ENCODE measurements at places on chromosomes 2 and 18. TPM values are rescaled to one million over a fixed set of nuclear protein-coding genes. Genes with fewer than 3 reads are reported as not detected.

DNA sequence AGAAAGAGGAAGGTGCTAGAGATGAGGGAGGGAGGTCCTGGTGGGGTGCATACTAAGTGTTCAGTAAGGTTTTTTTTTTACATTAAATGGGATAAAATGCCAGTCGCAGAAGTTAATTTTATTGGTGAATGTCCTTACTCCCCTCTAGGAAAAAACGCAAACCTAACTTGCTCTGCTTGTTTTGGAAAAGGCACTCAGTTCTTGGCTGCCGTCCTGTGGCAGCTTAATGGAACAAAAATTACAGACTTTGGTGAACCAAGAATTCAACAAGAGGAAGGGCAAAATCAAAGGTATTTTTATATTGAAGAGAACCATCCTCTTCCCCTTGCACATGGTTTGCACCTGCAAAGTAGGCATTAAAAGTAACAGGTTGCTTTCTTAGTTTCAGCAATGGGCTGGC lies 12.7 kb upstream of the IL18R1 start:
- no peak for DNase-seq

DNA sequence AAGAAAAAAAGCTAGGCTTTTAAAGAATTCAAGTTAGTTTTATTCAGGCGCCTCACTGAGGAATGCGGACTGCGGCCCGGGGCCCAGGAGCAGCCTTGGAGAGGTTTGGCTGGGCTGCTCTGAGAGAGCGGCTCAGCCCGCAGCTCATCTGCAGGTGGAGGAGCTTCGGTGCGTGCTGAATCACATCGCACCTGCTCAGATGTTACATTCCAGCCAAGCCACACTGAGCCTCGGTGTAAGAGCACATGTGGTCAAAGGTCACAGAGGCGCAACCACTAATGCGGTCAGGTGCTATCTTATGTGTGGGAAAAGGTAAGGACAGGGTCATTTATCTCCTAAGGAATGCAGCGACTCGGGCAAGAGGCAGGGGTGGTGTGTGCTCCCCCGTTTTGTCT lies 17.1 kb upstream of the CNDP1 start:
- no peak for DNase-seq

DNA sequence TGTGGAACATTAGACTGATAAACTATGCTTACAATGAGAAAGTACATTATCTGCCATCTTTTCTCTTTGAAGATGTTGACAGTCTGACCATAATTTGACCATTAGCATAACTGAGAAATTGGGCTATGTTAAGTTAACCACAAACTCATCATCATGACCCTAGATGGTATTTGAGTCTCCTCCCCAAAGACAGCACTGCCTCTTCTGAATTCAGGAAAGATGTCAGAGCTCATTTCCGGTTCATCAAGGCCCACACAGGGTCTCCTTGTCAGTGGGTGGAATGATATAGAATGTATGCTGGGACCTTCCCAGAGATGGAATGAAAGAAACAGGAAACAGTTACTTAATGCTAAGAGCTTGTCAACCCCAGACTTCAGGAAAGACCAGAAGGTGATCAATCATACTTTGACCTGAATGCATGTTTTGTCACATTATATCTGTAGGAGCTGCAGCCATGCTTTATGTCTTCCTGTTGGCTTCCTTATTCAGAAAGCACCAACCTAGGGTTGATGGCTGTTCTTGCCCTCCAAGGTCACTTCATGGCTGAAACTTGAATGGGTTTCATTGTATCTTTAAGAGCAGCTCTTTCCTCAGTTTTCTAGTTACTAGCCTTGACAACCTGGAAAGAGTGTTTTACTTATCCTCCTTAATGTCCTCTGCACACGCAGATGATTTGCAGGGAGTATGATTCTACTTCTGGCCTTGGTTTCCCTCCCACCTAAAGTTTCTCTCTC lies 99.1 kb upstream of the NEUROD1 start:
- no peak for DNase-seq

- DNase-seq: no peak
These were observed 62.8 kb upstream of the DTNA start for GRCh38 chr18:34647251-34647650.

- DNase-seq: no peak
These were observed 738.2 kb downstream of the LRP1B start for GRCh38 chr2:141392517-141393213.

- no peak for DNase-seq
These were observed 74.3 kb upstream of the SLC1A4 start for GRCh38 chr2:64914735-64915509.

GRCh38 chr2:26647981-26648380 lies 6.8 kb upstream of the CIB4 start:
- DNase-seq: no peak

DNA sequence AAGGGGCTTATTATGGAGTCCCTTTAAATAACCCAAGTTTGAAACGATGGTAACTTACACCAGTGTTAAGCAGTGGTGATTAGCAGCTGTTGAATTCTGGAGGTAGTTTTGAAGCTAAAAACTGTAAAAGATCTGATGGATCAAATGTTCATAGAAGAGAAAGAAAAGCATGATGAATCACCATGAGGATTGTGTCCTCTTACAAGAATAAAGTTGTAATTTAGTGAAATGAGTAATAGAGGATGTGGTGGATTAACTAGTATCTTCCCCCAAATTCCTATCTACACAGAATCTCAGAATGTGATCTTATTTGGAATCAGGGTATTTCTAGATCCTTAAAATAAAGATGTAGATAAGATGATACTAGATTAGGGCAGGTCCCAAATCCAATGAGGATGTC lies 1138.2 kb upstream of the TMEFF2 start:
- no peak for DNase-seq

GRCh38 chr2:85659324-85659981 lies 8.5 kb downstream of the SFTPB start:
- DNase-seq: peak; percentile 79

DNA sequence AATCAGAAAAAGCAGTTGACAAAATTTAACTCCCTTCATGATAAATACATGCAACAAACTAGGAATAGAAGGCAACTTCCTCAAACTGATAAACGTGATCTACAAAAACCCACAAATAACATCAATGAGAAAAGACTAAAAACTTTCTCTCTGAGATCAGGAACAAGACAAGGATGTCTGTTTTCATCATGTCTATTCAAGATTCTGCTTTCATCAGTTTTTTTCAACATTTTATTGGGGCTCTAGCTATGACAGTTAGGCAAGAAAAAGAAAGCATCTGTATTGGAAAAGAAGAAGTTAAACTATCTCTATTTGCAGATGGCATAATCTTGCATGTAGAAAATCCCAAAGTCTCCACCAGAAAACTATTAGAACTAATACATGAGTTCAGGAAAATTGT lies 12.3 kb upstream of the CHST10 start:
- DNase-seq: no peak

Gene CYS1
- total RNA-seq: 2.6 TPM

Gene MRPL33
- total RNA-seq: 93.3 TPM

Gene KANSL1L
- total RNA-seq: 34.4 TPM

Gene FAM210A
- total RNA-seq: 9.2 TPM

Gene TNFAIP6
- total RNA-seq: 2.1 TPM

Gene TTL
- total RNA-seq: 48.5 TPM

Gene VIL1
- total RNA-seq: 0.41 TPM
